D341Med (cell line): ENCODE measurements at places on chromosomes 2 and 18.

DNA sequence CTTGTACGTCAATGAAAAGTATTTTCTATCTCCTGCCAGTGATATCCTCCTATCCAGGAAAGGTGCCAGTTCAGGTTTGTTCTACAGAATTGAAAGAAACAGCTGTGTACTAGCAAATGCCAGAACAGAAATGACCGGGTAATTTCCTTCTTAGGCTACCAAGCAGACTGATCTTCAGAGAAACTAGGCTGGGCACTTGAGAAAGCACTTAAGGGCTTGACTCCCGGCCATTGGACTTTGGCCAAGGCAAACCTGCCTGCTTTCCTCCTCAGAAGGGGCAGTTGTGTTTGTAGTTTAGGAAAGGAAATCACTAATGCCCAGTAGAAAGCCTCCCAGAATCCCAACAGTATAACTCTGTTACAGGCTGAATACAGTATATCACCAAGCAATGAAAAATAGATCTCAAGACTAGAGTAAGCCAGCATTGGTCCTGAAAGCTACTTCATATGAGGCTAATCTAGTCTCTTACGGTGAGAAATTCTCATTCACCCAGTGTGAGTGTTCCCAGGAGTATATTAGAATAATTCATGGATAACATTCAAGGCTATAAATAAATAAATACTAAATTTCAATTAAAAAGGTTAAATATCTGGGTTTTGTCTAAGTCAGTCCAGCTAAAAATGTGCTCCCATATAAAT lies 43.0 kb upstream of the COL5A2 start:
- no peak for DNase-seq

- no peak for DNase-seq
These were observed 138.6 kb downstream of the DTNA start for GRCh38 chr18:34848695-34849094.

- DNase-seq: no peak
These were observed 123.5 kb downstream of the ZNF516 start for GRCh38 chr18:76371301-76372203.

GRCh38 chr18:63677500-63678225 lies 16.0 kb upstream of the SERPINB3 start:
- no peak for DNase-seq

DNA sequence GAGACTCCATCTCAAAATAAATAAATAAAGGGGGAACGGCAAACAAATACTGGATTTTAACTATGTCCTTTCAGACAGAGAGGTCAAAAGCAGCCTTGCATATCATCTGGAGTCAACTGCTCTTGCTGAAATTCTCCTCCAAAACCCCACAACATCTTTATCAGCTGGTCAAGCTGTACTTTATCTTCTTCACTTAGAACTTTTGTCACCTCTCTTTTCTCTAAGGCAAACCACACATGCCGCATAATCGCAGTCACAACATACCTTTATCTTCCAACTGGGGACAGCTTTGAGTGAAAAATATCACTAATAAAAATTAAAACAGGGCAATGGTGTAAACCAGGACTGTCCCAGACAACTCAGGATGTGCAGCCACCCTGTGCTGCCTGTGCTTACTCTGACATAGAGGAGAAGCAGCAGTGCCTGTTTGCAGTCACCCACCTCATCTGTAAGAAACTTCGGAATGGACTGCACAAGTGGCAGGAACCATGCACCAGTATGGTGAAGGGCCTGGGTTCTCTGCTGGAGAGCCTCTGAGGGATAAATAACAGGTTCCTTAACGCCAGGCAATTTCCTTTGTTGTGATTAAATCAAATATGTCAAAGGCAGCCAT lies 6.2 kb downstream of the MPPE1 start:
- no peak for DNase-seq

GRCh38 chr2:260507-261161 lies 3.2 kb downstream of the SH3YL1 start:
- DNase-seq: no peak

DNA sequence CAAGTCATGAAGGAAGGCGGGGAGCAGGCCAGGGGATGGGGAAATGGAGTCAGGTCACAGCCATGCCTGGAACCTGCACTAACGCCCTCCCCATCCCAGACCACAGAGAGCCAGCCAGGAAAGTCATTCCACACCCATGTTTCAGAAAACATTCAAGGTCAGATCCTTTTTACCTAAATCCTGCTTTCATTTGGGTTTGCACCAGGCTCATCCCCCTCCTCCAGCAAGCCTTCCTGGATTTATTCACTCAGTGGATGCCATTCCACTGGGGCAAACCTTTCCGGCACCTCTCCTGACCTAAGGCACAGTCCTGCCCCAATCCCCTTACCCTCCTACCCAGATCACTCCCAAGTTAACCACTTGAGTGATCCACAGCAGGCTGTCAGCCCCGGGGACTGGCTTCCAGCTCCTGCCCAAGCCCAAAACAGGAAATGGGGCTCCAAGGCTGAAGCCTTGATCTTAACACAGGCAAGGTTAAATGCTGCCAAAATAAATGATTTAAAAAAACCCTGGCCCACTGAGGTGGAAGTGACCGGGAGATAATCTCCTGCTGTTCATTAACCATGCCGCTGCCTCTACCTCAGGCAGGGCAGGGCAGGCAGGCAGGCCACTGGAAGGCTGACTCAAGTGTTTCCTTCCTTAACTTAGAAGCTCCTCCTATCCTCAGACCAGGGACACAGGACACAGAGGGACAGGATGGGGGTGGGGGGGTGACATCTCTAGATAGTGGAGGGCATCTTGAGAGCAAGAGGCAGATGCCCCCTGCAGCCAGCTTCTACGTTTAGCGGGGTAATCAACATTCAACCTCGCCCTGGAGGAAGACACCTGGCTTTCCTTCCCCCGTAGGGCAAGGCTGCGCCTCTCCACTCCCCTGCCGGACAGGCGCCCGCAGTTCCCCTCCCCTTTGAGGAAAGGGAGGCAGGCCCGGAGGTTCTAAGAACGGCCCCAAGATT lies 1.4 kb downstream of the RAB11FIP5 start:
- DNase-seq: no peak

- DNase-seq: no peak
These were observed 13.3 kb downstream of the PRKCE start for GRCh38 chr2:45664635-45665261.
